NCI-H1436 (cell line): ENCODE measurements at places on chromosomes 12 and 14.

DNA sequence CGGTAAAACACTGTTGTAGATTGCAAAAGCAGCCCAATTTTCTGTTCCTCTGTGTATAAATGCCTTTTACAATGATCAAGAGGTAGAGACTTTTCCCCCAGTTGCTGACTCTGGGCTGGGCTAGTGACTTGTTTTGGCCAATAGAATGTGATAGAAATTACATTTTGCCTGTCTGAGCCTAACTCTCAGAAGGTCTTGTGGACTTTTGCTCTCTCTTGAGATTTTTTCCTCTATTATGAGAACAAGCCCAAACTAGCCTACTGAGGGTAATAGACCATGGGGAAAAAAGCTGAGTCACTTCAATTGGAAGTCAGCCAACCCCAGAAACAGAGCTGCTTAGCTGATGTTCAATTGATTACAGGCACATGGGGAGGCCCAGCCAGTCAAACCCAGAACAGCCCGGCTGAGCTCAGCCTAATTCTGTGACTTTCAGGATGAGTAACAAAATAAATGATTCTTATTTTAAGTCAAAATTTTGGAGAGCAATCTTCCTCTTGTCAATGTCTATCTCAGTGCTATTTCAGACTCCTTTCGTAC, 61.4 kb downstream of the MYF5 start:
- peak; percentile 95 for DNase-seq

GRCh38 chr12:46825591-46826414, at the start of gene SLC38A4:
Gene SLC38A4, minus strand, starts transcription at chr12:46825997. Its CDS starts 32,926 bp downstream, at chr12:46793071.
- no peak for DNase-seq

- DNase-seq = no peak
Measured at GRCh38 chr12:70221626-70222025, 21.6 kb upstream of the CNOT2 start.

DNA sequence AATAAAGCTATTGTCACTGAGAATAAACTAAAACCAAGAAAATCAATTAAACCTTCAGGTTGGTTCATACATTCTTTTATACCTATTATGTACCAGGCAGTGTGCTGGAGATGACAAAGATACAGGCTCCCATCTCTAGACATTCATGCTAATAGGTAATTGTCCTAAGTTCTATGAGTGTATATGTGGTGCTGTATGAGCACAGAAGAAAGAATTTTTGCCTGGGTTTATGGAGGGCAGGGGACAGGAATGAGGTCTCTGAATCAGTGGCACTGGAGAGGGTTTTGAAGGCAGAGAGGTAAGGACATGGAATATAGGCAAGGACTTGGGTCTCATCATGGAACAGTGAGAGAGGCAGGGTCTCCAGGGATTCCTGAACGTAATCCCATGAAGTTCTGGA, 38.7 kb downstream of the MAP1LC3B2 start:
- no peak for DNase-seq

GRCh38 chr12:109804820-109805761, 28.1 kb downstream of the TRPV4 start:
- DNase-seq = peak; percentile 50

DNA sequence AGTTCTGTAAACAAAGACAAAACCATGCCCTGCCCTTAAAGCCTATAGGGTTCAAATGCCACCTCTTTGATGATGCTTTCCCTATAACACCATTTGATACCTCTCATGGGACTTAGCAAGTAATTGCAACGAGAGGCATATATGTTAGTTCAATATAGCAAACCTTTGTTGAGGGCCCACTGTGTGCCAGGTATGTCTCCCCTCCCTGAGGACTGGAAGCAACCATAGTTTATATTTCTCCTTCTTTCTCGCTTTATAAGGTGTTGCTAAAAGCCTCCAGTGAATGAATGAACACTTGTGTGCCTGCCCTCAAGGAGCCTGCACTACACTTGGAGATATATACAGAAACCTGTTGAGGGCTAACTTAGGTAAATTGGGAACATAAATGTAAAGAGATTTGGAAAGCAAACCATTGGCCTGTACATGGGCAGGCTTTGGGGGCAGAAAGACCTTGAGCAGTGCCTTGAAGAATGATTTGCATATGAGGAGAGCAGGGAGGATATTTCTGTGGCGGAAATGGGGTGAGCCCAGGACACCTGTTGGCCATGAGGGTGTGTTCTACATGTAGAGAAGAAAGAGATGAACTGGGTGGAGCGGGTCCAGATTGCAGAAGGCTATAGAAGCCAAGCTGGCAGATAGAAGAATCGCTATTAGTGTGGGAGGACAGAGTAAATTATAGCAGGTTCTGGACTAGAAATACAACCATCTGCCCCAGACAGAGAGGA, 1.8 kb upstream of the CKAP4 start:
- DNase-seq = no peak

- DNase-seq = no peak
Measured at GRCh38 chr14:89503431-89503996, 86.5 kb upstream of the FOXN3 start.

DNA sequence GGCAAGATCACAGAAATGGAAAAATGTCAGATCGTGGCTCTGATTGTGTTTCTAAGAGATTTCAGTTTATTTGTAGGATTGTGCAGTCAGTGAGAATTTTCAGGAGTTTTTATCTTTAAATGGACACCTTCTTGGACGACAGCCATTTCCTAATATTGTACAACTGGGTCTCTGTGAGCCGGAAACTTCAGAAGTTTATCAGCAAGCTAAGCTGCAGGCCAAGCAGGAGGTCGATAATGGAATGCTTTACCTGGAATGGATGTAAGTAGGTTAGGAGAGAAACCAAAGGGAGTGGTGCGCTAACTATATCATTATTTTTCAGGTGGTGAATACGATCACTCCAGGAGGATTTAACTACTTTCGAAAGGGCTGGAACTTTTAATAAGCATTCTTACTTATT, 26.4 kb downstream of the APAF1 start:
- no peak for DNase-seq
